ENCODE measurements at places on chromosomes 3 and 15. TPM values are rescaled to one million over a fixed set of nuclear protein-coding genes. Genes with fewer than 3 reads are reported as not detected.
A peak's percentile ranks its signal among the peaks of the same experiment; 100 is the strongest.

GRCh38 chr15:75653347-75653913 is 5.7 kb downstream of the SNX33 start:
- no peak for DNase-seq
- no peaks in the 10 kb centered on the region for H3K27me3 ChIP-seq
- no peak overlapping the region for H3K27ac ChIP-seq
- H3K4me1 ChIP-seq, result peaks cover 13% of the 10 kb centered on the region

DNA sequence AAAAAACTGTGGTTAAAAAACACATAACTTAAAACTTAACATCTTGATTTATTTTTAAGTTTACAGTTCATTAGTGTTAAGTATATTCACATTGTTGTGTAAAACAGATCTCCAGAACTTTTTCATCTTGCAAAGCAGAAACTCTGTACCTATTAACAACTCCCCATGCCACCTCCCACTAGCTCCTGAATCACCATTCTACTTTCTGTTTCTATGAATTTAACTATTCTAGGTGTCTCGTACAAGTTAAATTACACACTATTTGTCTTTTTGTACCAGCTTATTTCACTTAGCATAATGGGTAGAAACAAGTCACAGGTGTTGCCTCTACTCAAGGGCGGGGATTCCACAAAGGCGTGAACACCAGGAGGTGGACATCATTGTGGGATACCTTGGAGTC is 43.2 kb downstream of the CRTC3 start:
- H3K27ac ChIP-seq, result peak overlapping the region; percentile 67
- peak; percentile 47 for DNase-seq
- no peak overlapping the region for H3K4me3 ChIP-seq
- H3K27me3 ChIP-seq, result no peaks in the 10 kb centered on the region

GRCh38 chr3:49025005-49025792 is 3.3 kb downstream of the NDUFAF3 start:
- H3K27me3 ChIP-seq, result no peaks in the 10 kb centered on the region
- peaks cover 64% of the 10 kb centered on the region for H3K4me1 ChIP-seq
- peak overlapping the region; percentile 64 for H3K27ac ChIP-seq
- no peak for DNase-seq
- peaks cover 57% of the 10 kb centered on the region for H3K36me3 ChIP-seq
- no peak overlapping the region for H3K4me3 ChIP-seq

- DNase-seq, result no peak
- no peak overlapping the region for H3K4me3 ChIP-seq
These were observed 84.6 kb downstream of the ANO10 start for GRCh38 chr3:43537225-43537624.

DNA sequence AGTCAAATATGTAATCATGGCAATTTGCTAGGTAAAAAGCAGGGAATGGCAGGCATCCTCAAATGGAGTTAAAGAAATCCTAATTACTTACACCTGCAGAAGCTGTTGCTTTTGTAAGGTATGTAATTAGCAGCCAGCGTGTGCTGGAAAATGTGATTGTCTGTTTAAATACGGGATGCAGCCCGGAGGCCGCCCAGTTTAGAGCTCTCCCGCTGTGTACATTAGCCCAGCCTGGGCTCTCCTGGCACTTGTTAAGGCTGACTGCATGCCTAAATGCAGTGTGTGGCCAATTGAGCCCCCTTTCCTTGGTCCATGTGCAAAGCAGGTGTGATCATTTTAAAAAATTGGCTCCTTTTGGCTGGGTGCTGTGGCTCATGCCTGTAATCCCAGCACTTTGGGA is 9.0 kb downstream of the DPH3 start:
- DNase-seq, result no peak
- no peak overlapping the region for H3K4me3 ChIP-seq
- peaks cover 1% of the 10 kb centered on the region for H3K36me3 ChIP-seq
- H3K4me1 ChIP-seq, result peaks cover 11% of the 10 kb centered on the region
- H3K27ac ChIP-seq, result no peak overlapping the region

DNA sequence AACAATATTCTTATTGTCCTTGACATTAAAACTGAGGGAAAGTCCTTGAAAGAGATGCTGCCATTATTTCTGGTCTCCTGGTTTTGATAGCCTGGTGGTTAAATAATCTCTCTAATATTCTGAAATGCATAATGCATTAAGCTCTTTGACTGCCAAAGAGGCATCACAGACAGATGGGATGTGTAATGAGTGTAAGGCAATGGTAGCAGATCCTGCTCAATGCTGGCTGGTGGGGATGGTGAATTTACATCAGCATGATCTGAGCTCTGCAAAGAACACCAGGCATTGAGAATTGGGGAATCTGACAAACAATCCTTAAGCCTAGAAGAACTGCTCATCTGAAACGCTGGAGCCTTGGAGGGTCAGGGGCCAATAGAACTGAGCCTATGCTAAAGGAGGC is 528.6 kb upstream of the LMCD1 start:
- no peak overlapping the region for H3K27ac ChIP-seq
- H3K4me1 ChIP-seq, result no peaks in the 10 kb centered on the region
- DNase-seq, result no peak
- H3K27me3 ChIP-seq, result peaks cover 2% of the 10 kb centered on the region
- H3K36me3 ChIP-seq, result no peaks in the 10 kb centered on the region
- no peak overlapping the region for H3K4me3 ChIP-seq

GRCh38 chr3:154102225-154102624 is 19.0 kb upstream of the ARHGEF26 start:
- no peaks in the 10 kb centered on the region for H3K4me1 ChIP-seq
- no peaks in the 10 kb centered on the region for H3K36me3 ChIP-seq
- DNase-seq, result no peak
- no peak overlapping the region for H3K4me3 ChIP-seq
- H3K27me3 ChIP-seq, result peaks cover 2% of the 10 kb centered on the region

GRCh38 chr15:64337761-64338160 is 18.2 kb downstream of the CSNK1G1 start:
- no peaks in the 10 kb centered on the region for H3K27me3 ChIP-seq
- H3K27ac ChIP-seq, result no peak overlapping the region
- H3K4me1 ChIP-seq, result peaks cover 28% of the 10 kb centered on the region
- H3K4me3 ChIP-seq, result no peak overlapping the region

DNA sequence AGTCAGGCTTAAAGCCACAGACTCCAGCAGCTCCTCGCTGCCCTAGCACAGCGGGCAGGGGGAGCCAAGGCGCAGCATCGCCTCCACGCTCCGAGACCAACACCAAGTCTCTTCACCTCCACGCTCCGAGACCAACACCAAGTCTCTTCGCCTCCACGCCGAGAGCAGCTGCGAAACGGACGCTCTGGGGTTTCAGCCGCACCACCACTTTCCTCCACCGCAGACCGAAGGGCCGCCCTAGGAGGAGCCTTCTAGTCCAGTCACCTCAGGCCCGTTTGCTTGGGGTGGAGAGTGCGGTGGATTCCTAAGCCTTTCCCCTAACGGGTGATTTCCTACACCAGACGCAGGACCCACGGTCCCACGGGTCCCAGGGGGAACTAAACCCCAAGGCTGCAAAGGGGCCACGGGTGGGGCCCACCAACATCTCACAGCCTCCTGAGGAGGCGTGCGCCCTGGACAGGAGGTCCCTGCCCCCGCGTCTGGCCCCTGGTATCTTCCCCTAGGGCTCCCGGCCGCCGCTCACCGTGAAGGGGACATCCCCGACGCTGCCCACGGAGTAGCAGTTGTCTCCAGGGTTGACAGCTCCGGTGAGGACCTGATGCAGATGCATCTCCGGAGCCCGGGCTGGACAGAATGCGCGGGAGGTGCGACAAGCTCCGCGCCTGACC is 501 bp downstream of the DMXL2 start:
- no peaks in the 10 kb centered on the region for H3K27me3 ChIP-seq
- no peaks in the 10 kb centered on the region for H3K36me3 ChIP-seq
- peak overlapping the region; percentile 76 for H3K4me3 ChIP-seq
- no peak overlapping the region for H3K27ac ChIP-seq
- H3K4me1 ChIP-seq, result peaks cover 19% of the 10 kb centered on the region

The ROPN1B gene
- total RNA-seq, result not detected

The SNX22 gene
- total RNA-seq, result 0.47 TPM
